ENCODE measurements at places on chromosomes 16 and 17.

- no peak for DNase-seq
These were observed 106.4 kb downstream of the IRX5 start for GRCh38 chr16:55037046-55037445.

GRCh38 chr16:20647736-20648135 lies 49.7 kb downstream of the ACSM1 start:
- no peak for DNase-seq

DNA sequence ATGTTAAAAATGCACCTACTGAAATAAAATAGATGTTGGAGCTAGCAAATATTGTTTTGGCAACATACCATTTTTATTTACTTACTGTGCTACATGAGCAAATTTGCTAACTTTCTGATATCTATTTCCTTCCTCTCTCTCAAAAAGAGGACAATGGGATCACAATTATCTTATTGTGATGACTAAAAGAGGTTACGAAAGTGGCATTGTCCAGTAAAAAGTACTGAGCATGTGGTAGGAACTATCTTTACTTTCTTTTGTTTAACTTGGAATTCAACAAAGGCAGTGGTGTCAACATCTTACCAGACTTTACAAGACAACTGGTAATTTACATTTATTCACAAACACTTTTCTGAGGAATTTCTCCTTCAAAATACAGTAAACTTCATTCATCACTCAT lies 1542.6 kb upstream of the CDH8 start:
- DNase-seq: no peak

DNA sequence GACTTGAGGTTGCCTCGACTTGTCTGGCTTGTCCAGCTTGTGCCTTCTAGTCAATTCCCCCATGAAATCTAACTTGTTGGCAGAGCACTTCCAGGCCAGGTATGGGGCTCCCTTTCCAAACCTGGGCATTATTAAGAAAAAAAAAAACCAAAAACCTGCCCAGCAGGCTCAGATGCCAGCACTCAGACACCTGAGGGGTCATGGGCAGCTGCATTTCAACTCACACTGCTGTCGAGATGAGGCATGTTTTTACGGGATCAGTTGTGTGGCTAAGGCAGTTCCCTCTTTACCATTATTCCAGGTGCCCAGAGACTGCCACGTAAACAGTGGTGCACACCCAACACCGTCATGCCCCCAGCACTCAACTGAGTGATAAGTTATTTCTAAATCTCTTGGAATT lies 17.8 kb downstream of the TMEM11 start:
- no peak for DNase-seq

GRCh38 chr17:80123791-80124190 lies 22.4 kb downstream of the GAA start:
- no peak for DNase-seq

DNA sequence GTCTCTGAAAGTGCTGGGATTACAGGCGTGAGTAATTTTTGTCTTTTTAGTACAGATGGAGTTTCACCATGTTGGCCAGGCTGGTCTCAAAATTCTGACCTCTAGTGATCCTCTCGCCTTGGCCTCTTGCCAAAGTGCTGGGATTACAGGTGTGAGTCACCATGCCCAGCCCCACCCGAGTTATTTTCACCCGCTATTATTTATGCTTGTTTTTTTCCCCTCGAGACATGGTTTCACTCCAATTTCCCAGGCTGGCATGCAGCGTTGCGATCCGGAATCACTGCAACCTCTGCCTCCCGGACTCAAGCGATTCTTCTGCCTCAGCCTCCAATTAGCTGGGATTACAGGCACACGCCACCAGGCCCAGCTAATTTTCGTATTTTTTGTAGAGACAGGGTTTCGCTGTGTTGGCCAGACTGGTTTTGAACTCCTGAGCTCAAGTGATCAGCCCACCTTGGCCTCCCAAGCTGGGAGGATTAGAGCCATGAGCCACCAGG lies 9.2 kb downstream of the RPL23 start:
- no peak for DNase-seq

GRCh38 chr16:65967376-65967775 lies 399.1 kb upstream of the CDH5 start:
- DNase-seq: no peak

- peak; percentile 84 for DNase-seq
These were observed at the start of the genes VPS9D1 and ZNF276 for GRCh38 chr16:89720813-89721545. Gene VPS9D1, minus strand, starts transcription at chr16:89720898. Its CDS starts 37 bp downstream, at chr16:89720861. Gene ZNF276, plus strand, starts transcription at chr16:89721537. Its CDS starts 104 bp downstream, at chr16:89721641.

DNA sequence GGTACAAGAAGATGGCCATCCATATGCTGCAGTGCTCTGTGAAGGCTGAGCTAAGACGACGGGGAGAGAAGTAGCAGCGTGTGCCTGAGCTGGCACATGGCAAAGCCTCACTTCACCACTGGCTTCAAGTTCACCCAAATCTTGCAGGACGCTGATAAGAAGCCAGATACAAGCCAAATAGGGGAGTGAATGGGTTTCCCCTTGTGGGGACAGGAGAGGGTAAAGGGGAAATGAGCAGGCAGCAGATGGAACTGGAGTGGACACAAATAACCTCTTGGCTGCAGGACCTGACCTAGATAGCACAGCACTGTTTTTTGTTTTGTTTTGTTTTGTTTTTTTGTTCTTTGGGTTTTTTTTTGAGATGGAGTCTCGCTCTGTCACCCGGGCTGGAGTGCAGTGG lies 21.0 kb upstream of the PITPNA start:
- no peak for DNase-seq

DNA sequence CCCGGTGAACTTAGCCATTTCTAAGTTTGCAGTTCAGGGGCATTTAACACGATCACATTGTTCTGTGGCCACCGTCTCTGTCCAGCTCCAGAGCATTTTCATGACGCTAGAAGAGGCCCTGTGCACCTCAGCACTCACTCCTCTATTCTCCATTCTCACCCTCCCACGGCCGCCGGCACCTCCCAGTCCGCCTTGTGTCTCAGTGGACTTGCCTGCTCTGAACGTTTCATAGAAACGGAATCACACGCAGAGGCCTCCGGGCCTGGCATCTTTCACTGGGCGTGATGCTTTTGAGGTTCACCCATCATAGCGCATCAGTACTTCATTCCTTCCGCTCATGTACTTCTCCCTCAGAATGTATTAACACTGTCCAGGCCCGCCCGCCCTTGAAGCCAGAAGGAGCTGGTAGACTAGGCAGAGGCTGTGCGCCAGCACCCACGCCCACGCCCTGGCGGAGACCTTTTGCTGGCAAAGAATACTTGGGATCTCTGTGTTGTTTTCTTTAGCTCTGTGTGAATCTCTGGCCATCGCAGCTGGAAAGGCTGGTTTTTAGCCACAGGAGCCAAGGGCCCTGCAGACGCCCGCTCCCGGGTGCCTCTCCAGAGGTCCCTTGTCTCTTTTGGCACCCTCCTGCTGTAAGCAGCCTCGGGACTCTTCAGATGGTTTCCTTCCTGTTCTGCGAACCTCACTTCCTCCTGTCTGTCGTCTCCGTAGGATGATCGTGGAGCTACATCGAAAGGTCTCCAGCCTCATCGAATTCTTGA lies 23.4 kb upstream of the JPT2 start:
- no peak for DNase-seq

Measured in activated CD4-positive, alpha-beta T cell treated with anti-CD3 and anti-CD28 coated beads, Interleukin-2, amount 10 ng/mL, durations not matched to agents 7 days and 5 days (primary cell).